ENCODE measurements at places on chromosomes 16 and 17.

GRCh38 chr17:68800751-68801150 lies 154.4 kb downstream of the ABCA8 start:
- no peak for DNase-seq

DNA sequence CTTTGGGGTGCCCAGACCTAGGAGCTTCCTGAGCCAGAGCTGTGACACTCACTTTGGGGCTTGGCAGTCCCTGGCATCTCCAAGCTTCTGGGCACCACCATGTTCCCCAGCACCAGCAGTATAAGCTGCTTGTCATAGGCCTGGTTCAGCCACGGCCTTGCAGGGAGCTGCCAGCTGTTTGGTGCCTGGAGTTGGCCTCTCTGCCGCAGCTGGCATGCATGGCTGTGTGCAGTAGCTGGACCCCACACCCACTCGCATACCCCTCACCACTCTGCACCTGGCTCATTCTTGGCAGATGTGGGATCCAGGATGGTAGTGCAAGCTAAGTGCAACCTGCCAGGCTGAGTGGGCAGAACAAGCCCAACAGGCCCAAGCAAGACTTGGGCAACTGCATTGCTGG lies 73.4 kb upstream of the BRD7 start:
- DNase-seq, result no peak

GRCh38 chr17:42514867-42515266 lies 21.2 kb upstream of the NAGLU start:
- no peak for DNase-seq

GRCh38 chr16:22635357-22635761 lies 124.7 kb downstream of the NPIPB5 start:
- no peak for DNase-seq

GRCh38 chr16:55055262-55055661 lies 124.6 kb downstream of the IRX5 start:
- DNase-seq, result no peak

DNA sequence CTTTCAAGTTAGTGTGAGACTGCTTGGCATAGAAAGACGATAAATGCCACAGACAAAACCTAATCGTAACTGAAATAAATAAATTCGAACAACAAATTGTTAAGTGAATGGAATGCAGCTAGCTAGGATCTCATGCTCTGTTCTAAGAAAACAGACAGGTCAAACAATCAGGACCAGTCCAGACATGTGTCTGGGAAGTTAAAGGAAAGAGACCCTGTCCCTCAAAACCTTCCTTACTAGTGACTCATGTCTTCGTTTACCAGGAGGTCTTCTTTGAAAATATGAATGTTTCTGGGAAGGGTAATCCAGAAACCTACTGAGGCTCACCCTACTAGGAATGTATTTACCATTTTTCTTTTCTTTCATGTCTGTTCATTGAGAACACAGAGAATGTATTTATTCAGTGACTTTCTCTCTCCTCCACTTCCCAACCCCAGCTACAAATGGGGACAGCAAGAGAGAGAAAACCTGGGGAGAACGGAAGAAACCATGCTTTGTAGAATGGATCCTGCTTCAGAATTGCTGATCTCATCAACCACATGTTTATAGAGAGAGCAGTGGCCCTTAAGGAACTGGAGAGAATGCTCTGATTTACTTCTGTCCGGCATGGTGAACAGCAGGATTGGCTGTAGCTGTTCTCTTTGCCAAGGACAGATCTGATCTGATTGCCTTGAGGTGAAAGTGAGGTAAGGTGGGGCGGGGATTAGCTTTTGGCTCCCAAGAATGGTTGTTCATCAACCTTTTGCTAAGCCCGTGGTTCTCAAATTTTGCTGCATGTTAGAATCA lies 39.4 kb upstream of the DHX8 start:
- DNase-seq, result no peak

GRCh38 chr17:1870592-1870991 lies 40.8 kb downstream of the RPA1 start:
- DNase-seq, result no peak

DNA sequence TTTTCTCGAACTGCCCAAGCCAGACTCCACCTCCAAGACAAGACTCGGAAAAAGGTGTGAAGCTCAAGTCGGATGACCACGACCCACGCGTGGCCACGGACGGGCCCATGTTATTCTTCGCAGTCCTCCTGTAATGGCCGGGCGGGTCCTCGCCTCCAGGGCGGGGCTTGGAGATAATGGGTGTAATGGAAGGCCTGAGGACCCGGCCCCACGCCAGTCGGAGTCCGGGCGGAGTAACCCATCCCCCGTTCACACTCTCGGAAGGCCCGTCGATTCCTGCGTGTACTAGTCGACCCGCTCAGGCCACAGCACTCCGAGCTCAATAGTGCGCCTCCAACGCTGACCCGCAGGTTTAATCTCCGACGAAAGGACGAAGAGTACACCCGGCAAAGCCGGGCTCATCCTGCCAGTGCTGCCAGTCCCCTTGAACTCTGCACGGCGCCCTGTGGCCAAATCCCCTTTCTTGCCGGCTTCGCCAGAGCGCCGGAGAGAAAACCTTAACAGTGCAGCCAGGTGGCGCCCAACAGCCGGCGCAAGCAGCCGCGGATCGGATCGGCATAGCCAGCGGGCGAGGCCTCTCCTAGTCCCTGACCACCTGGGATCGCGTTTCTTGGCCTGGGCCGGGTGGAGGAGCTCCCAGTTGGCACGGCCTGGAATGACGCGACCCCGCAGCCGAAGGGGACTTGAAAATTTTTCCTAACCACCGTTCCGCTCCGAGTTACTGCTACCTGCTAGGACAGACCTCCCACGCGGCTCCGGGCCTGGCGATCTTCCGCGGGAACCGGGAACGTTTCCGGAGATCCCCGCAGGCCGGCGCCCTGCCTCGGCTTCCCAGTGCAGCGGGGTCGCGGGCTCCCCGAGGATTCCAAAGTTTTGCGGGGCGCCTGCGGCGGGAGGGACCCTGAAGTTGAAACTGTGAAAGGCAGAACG lies 762.0 kb downstream of the KCNJ18 start:
- no peak for DNase-seq

GRCh38 chr16:65185241-65185778 lies 63.4 kb upstream of the CDH11 start:
- DNase-seq, result no peak

DNA sequence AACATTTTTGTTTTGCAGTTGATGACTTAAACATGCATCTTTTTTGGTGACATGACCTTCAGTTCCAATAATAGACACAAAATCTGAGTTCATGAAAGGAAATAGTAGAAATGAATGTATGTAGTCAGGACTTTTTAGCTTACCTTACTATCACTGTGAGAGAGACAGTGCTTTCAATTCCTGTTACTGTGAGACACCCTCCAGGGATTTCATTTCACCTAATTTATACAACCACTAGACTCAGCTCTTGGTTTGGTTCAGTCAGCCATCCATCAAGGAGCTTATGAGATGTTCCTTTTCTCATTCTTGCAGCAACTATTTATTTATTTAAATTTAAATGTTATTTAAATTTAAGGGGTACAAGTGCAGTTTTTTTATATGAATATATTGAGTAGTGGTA lies 77.9 kb downstream of the MAP2K4 start:
- DNase-seq, result no peak

DNA sequence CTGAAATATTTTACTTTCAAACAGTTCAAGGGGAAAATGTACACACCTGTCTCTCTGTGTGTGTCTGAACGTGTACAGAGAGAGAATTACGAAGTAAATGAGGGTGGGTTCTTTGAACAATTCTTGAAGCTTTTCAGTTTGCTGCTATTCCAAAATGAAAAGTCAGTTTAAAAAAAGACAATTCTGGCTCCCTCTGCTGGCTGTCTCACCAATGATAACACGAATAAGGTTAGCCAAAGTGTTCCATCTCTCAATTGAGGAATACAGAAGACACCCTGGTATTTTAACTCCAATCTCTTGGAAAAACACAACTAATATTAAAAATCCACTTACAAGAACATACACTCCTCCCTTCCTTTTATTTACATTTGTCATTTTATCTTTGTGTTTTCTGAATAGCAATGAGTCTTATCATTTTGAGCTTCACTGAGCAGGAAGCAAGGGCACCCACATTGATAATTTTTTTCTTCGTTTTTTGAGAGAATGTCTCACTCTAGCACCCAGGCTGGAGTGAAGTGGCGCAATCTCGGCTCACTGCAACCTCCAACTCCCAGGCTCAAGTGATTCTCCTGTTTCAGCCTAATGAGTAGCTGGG lies 20.5 kb downstream of the EFTUD2 start:
- DNase-seq, result no peak

GRCh38 chr16:30559690-30560089 lies 1.5 kb upstream of the ZNF764 start:
- no peak for DNase-seq

DNA sequence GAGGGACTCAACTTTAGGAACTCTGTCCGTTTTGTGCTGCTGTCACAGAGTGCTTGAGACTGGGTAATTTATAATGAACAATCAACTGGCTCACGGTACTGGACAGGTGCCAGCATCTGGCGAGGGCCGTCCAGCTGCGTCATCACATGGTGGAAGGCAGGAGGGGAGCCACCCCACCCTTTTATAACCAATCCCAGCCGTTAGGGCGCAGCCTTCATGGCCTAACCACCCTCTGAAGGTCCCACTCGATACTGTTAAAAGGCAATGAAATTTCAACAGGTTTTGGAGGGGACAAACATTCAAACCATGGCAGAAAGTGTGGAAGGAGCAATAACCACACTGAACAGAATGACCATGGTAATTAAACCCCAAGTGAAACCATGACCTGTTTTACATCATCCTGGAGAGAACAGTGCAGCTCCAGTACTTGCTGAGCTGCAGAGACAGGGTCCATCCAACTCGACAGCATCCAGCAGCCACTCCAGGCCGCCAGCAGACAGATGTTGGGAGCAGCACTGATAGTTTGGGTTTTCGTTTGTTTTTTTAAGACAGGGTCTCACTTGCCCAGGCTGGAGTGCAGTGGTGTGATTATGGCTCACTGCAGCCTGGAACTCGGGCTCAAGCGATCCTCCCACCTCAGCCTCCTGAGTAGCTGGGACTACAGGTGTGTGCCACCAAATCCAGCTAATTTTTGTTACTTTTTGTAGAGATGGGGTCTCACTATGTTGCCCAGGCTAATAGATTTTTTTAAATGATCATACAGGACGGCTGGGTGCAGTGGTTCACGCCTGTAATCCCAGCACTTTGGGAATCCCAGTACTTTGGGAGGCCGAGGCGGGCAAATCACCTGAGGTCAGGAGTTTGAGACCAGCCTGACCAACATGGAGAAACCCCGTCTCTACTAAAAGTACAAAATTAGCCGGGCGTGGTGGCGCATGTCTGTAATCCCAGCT lies 11.0 kb downstream of the CHMP6 start:
- DNase-seq, result no peak

DNA sequence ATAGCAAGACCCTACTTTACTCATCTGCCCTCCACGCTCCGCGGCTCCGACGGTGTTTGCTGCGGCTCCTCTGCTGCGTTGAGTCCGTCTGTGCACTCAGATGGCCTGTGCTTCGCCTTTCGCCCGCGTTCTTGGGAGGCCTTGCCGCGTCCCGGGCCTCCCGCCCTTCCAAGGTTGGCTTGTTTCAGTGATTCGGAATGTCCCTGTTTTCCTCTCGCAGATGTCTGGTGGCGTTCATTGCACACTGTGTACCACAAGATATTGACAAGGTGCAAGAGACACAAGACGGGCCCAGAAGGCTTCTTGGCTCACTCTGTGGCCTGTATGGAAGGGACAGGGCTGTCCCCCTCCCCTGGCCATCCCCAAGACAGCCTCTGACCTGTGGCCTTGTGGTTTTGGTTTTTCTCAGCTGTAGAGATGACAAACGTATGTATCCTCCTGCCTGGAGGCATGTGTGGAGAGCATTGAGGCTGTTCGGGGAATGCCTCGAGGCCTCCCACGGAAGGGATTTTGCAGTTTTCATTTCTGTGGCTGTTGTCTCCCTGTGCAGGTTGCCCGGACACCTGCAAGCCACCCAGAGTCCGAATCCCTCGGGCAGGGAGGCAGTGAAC lies 15.4 kb downstream of the MGRN1 start:
- no peak for DNase-seq

GRCh38 chr17:50474523-50474922 lies 4.1 kb upstream of the RSAD1 start:
- no peak for DNase-seq

- no peak for DNase-seq
Observed at GRCh38 chr16:4182581-4183236, 59.2 kb downstream of the SRL start.

GRCh38 chr17:4412933-4413831 lies 20.6 kb upstream of the SPNS3 start:
- DNase-seq, result peak; percentile 90

GRCh38 chr16:9060225-9060624 lies 31.2 kb upstream of the HAPSTR1 start:
- DNase-seq, result no peak

DNA sequence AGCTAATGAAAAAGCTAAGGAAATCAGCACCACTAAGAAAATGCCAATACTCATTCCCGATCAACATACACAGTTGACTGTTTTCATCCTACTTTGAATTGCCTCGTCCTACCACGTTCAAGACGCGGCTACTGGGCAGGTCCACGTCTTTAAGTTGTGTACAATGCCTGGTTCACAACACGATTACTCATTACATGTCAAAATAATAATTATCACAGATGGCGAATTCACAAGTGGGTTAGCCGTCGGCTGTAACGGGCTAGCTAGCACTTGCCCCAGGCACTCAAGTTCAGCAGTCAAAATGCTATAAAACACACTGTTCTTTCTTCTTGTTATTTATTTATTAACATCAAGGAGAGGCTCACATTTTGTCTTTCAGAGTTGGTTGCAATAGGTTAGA lies 124.2 kb downstream of the ZFHX3 start:
- DNase-seq, result no peak

GRCh38 chr17:45696442-45696841 lies 87.7 kb upstream of the CRHR1 start:
- DNase-seq, result no peak

- DNase-seq, result no peak
Observed at GRCh38 chr16:64754279-64754678, 367.6 kb downstream of the CDH11 start.

DNA sequence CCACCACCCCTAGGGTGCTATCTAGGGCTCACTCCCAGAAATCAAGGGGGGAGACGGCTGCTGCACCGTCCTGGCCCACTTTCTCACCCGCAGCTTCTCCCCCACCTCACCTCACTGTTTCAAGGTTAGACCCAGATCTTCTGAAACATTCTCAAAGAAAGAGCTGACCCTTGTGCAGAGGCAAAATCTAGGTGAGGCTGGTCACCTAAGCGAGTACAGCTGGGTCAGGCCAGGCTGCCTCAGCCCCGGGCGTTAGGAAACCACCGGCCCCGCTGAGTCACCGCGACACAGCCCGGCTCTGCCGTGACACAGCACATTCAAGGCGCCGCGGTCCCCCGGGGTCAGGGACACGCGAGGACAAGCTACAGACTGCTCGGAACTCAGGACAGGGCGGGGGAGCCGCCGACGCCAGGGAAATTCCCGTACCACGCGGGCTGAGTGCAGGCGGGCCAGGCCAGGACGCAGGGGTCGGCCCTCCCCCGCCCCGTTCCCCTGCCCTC lies 27.1 kb downstream of the GNPTG start:
- peak; percentile 62 for DNase-seq

GRCh38 chr17:82977606-82978005 lies 101.8 kb upstream of the METRNL start:
- DNase-seq, result no peak

DNA sequence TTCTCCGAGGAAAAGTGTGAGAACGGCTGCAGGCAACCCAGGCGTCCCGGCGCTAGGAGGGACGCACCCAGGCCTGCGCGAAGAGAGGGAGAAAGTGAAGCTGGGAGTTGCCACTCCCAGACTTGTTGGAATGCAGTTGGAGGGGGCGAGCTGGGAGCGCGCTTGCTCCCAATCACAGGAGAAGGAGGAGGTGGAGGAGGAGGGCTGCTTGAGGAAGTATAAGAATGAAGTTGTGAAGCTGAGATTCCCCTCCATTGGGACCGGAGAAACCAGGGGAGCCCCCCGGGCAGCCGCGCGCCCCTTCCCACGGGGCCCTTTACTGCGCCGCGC lies at the start of gene ERBB2:
ERBB2 (plus strand) TSS at position 247 of the 330 bp plus-strand sequence. CDS start 175 bp downstream, outside the sequence.
- no peak for DNase-seq

- peak; percentile 75 for DNase-seq
Observed at GRCh38 chr17:63425483-63425882, 20.6 kb downstream of the CYB561 start.

Measured in effector memory CD8-positive, alpha-beta T cell (primary cell).